Endodermal cell (in vitro differentiated cells): ENCODE measurements at places on chromosomes 2 and 18. TPM values are rescaled to one million over a fixed set of nuclear protein-coding genes. Genes with fewer than 3 reads are reported as not detected.

GRCh38 chr18:6650127-6650507, 79.4 kb upstream of the ARHGAP28 start:
- DNase-seq = no peak

- DNase-seq = no peak
Observed at GRCh38 chr2:60311524-60311923, 241.9 kb downstream of the BCL11A start.

- peak; percentile 89 for DNase-seq
Observed at GRCh38 chr2:218074031-218074430, 5.0 kb downstream of the RUFY4 start.

DNA sequence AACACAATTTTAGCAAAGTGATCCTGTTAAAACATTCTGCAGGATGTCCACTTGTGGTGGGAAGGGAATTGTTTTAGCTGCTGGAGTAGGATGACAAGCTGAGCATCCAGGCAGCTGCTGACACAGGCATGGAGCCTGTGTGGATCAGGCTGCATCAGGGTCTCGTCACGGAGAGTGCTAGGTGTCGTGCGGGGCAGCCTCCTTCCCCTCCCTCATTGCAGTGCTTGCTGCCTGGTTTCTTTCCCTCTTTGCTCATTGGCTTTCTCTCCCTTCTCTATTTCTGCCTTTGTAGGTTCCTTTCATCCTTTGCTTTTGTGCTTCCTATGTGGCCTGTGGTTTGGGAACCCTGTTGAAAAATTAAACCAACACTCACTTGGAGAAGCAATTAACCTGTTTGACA, 172.9 kb downstream of the TPGS2 start:
- DNase-seq = no peak

- DNase-seq = no peak
Observed at GRCh38 chr2:190512539-190513095, 21.9 kb downstream of the NEMP2 start.

DNA sequence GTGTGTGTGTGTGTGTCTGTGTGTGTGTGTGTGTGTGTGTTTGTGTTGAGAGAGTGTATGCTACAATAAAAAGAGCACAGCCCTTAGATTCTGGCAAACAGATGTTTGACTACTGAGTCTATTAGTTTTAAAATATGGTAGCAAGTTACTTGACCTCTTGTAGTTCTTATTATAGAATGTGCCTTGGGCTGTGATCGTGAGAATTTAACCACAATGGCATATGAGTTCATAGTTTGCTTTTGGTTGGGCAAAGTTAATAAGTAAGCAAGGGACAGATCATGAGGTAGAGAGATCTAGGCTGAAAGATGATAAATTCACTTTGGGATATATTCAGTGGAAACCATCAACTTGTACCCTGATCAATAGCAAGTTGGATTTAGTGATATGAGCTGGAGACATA, 334.3 kb upstream of the VWC2L start:
- no peak for DNase-seq

- DNase-seq = peak; percentile 76
Observed at GRCh38 chr2:110979471-110980338, 141.0 kb upstream of the BCL2L11 start.

DNA sequence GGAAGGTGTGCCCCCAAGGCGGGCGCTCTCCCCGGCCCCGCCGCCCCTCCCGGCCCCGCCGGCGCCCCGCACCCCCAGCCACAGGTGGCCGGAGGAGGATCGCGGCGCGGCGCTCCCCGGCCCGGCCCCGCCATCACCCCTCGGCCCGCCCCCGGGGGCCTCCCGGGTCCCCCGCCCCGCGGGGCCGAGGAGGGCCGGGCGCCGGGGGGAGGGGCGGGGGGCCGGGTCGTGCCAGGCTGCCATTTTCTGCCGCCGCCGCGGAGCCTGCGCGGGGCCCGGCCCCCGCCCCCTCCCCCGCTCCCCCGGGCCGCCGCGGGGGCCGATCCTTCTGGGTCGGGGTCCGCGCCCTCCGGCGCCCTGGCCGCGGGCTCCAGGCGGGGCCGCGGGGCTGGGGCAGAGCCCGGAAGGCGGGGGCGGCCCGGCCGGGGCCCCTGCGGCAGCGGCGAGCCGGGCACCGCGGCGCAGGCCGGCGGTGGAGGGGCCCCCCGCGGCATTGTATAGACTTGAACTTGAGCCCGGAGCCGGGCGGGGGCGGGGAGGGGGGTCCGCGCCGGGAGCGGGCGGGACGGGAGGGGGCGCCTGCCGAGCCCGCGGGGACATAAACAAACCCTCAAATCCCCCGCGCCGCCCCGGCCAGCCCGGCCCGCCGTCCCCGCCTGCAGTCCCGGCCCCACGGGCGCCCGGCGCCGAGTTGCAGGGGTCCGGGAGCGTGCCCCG, 556 bp downstream of the DNMT3A start:
- DNase-seq = no peak

DNA sequence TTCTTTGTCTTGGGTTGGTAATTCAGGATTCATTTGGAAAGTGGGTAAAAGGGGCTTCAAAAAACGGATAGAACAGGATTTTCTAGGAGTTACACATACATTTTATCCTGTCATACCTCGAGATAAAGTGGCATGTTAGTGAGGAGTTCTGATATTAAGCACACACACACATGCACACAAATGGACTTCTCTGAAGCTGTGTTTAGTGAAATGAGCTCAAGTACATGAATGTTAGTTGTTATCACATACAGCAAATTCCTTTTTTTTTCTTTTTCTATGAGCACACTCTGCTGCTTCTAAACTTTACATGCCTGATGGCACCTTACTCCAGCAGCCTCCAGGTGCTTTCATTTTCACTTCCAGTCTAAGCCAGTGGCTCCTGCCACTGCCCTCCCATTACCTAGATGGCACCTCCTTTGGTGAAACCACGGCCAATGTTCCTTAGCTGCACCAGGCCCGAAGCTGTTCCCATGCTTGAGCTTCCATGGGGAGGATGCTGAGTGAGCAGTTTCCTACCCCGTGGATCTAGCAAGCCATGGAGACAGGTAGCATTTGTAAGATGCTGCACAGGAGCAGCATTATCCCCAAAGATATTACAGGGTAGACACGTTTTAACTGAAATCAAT, 49.7 kb downstream of the STAT1 start:
- DNase-seq = no peak

GRCh38 chr18:60623331-60623730, 250.8 kb upstream of the MC4R start:
- DNase-seq = no peak

RGPD3 gene
- total RNA-seq = 0.28 to 0.49 TPM (median 0.44 TPM) in 3 replicates

MYCN gene
- 50.3 and 52.3 TPM in 2 replicates for total RNA-seq

LOXL3 gene
- total RNA-seq = 5.4 to 13.5 TPM (median 8.0 TPM) in 3 replicates

DNA sequence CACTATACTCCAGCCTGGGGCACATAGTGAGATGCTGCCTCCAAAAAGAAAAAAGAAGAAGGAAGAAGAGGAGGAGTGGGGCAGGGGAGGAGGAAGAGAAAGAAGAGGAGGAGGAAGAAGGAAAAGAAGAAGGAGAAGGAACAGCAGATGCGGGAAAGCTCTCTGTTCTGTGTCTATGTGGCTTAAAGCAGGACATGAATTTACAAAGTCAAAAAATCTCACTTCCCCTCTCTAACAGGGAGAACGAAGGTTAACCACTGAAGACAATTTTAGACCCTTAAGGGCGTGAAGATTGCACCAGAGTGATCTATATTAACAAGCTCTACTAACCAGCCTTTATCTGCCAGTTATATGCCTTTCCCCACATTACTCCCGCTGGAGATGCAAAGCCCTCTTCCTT, 258.9 kb downstream of the METTL4 start:
- DNase-seq = no peak
